ENCODE measurements at places on chromosomes 1 and 21.
A peak's percentile ranks its signal among the peaks of the same experiment; 100 is the strongest.

- no peak for DNase-seq
These were observed 91.4 kb downstream of the ADAMTS1 start for GRCh38 chr21:26753822-26754221.

GRCh38 chr1:201877877-201878401, 10.8 kb upstream of the SHISA4 start:
- DNase-seq, result no peak

GRCh38 chr1:86704972-86705664, 742 bp downstream of the SH3GLB1 start:
- no peak for DNase-seq

- no peak for DNase-seq
These were observed 180.4 kb downstream of the FGGY start for GRCh38 chr1:59477286-59477685.

DNA sequence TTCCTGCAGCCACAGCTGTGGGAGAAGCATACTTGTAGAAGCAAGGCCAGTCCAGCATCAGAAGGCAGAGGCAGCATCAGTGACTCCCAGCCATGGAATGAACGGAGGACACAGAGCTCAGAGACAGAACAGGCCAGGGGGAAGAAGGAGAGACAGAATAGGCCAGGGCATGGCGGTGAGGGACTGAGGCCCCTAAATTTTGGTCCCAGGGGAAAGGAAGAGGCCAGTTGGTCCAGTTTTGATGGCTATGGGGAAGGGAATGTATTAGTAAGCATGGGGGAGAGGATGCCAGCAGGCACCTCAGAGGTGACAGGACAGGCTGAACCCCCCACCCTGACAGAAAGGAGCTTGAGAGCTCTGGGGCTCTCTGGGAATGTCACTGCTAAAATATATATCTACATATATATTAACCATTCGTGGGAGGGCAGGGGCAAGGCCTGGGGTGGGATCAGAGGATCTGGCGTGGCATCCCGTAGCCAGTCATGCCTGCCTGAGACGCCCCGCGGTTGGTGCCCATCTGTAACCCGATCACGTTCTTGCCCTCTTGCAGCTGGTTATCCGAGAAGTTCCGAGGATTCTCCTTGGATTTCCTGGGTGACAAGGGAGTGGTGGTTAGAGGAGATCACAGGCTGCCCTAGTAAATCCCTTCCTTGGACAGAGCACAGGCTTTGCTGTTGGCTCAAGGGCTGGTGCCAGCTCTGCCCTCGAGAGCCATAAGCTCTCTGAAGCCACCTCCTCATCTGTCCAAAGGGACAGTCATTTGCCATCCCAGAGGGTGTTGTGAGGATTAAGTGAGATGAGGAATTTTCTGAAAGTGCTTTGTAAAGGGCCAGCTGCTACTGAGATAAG, 6.7 kb downstream of the TAGLN2 start:
- no peak for DNase-seq

DNA sequence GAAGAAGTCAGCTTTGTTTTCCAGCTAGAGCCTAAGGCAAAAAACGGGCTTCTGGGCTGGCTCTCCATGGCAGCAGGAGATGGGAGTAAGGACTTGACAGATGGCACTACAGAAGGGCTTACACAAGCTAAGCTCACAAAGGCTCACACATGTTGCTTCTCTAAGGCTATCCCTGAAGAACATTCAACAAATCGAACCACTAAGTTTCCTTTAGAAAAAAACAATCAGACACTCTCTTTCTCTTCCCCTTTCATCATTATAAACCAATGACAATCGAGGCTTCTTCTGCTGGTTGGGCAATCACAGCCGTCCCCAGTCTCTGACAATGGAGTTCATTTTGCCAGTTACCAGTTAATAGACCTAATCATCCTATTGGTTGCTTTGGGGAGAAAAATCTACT, 40.5 kb downstream of the TRIT1 start:
- DNase-seq, result no peak

DNA sequence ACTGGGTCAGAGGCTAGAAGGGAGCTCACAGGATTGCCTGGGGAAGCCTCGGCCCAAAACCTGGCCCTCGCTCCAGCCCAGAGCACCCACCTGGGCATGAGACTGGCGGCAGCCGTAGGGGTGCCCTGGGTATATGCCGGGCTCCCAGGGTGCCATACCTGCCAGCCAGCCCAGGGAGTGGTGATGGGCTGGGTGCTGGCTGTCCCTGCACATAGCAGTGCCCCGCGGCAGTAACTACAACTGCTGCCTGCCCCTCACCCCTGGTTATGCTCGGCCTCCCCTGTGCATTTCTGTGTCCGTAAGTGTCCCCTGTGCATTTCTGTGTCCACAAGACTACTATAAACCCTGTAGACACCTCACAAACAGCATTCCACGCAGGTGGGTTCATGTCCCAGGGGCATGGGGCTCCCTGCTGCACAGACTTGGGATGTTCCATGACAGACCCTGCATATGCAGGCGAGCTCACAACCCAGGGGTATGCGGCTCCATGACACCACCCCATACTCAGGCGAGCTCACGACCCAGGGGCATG, 5.8 kb upstream of the SPATC1L start:
- DNase-seq, result no peak

- DNase-seq, result no peak
These were observed 35.7 kb upstream of the GPR88 start for GRCh38 chr1:100502052-100502792.

DNA sequence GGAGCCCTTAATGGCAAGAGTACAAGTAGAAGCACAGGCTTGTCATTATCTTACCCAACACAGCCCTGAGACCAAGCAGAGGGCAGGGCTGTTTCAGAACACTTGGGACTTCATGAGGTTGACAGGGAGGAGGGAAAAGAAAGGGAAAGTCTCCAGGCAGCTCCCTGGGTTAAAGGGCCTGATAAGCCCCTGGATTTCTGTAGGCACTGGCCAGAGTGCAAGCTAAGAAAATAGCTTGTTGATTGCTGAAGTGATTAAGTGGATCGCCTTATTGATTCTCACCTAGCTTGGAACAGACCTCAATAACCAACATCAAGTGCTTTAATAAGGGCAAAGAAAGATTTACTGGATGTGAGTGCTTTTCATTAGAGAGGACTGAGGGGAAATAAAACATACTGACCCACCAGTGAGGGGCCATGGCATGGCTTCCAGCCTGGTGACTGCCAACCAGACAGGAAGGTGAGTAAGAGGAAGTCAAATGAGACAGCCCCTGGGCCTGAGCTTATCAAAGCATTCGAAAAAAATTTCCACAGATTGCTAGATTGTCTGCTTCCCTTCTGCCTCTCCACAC, 121.4 kb upstream of the NFIA start:
- no peak for DNase-seq

GRCh38 chr1:244280201-244280600, 171.5 kb downstream of the ADSS2 start:
- DNase-seq, result no peak

DNA sequence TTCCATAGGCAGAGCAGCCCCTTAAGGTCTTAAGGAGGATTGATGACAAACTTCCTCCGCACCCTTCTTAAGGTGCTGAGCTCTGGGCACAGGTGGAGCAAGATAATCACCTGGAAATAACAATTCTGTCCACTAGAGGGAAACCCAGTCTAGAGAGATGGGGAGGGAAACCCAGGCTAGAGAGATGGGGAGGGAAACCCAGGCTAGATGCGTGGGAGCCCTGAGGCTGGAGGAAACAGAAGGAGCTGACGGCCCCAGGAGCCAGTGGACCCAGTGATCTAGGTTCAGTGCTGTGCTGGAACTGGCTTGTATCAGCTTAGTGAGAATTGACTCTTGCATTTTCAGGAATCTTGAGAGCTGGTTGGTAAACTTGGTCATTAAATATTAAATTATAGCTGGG, 17.8 kb upstream of the MYCL start:
- DNase-seq, result peak; percentile 41

DNA sequence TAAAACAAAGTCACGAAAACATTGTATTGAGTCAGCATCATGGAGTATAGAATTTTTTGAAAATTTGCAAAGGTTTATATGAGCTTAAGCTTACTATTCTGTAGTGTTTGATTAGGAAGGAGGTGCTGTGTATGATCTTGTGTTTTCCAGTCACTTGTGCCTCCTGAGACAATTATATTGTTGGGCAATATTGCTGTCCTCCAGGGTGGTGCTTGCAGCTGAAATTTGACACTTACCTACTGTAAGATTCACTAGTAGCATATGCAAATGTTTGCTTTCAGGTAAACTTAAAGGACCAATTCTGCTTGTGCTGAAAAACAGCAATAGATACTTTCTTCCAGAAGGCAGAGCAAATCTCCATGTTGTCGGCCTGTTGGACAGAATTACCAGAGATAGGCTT, 268.0 kb downstream of the TGFB2 start:
- DNase-seq, result no peak

DNA sequence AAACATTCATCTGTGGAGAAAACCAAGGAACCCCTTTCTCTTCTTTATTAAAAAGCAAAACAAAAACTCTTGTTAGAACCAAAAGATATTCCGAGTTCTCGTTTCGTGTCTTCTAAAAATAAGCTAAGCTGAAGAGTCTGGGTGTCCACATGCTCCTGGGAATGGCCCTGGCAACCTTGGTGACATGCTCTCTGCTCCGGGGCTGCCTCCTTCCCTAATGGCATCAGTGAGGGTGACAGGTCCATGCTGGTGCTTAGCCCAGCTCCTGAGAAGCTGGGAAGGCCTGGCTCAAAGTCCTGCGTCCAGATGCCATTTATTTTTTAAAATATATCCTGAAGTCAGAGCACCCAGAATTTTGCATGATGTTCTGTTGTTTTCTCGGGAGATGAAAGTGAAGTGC, 24.6 kb upstream of the TRAPPC10 start:
- DNase-seq, result no peak

- no peak for DNase-seq
These were observed 13.7 kb downstream of the DHRS3 start for GRCh38 chr1:12604114-12604874.

GRCh38 chr1:86950712-86951419, 36.4 kb downstream of the HS2ST1 start:
- DNase-seq, result no peak

GRCh38 chr1:8004803-8005573, 21.1 kb downstream of the ERRFI1 start:
- DNase-seq, result peak; percentile 87

GRCh38 chr1:192382758-192383157, 66.0 kb downstream of the RGS21 start:
- DNase-seq, result no peak

GRCh38 chr1:27542463-27543273, 52.7 kb upstream of the WASF2 start:
- no peak for DNase-seq

- DNase-seq, result no peak
These were observed 11.2 kb upstream of the HJV start for GRCh38 chr1:146032631-146033219.

- no peak for DNase-seq
These were observed 11.9 kb downstream of the LHX4 start for GRCh38 chr1:180241716-180242544.

- DNase-seq, result no peak
These were observed 61.8 kb upstream of the PGBD5 start for GRCh38 chr1:230487773-230488428.

DNA sequence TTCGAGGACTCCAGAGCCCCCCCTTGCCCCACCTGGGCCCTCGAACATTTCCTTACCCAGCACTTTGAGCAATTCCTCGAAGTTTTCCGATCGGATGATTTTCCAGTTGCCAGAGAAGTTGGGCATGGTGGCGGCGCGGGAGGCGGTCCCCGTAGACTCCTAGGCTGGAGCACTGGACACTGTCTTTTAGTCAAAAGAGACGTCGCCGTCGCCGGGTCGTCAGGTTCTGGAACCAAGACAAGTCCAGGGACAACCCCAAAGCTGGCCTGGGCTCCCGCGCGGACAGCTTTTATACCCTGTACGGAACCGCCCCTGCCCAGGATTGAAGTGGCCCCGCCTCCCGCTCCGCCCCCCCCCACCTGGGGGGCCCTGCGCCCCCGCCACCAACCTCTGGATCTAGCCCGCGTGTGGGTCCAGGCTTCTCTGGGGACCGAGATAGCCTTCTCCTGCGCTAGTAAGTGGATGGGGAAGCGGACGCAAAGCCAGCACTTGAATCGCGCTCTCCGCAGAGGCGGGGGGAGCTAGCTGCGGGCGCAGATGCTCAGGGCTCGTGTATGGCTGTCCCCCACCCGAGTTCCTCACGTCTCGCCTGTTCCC, at the start of gene CRABP2:
Gene CRABP2 (minus strand): TSS at position 263 of the 597 bp plus-strand sequence. CDS start 137 bp downstream, at position 126.
- no peak for DNase-seq

- no peak for DNase-seq
These were observed 6.8 kb downstream of the GJC2 start for GRCh38 chr1:228156515-228156881.

- no peak for DNase-seq
These were observed 35.3 kb downstream of the CLIC6 start for GRCh38 chr21:34704119-34704518.

- DNase-seq, result no peak
These were observed 10.5 kb downstream of the PLCH2 start for GRCh38 chr1:2486558-2486957.

- no peak for DNase-seq
These were observed 60.1 kb downstream of the KIAA0040 start for GRCh38 chr1:175132436-175132835.

DNA sequence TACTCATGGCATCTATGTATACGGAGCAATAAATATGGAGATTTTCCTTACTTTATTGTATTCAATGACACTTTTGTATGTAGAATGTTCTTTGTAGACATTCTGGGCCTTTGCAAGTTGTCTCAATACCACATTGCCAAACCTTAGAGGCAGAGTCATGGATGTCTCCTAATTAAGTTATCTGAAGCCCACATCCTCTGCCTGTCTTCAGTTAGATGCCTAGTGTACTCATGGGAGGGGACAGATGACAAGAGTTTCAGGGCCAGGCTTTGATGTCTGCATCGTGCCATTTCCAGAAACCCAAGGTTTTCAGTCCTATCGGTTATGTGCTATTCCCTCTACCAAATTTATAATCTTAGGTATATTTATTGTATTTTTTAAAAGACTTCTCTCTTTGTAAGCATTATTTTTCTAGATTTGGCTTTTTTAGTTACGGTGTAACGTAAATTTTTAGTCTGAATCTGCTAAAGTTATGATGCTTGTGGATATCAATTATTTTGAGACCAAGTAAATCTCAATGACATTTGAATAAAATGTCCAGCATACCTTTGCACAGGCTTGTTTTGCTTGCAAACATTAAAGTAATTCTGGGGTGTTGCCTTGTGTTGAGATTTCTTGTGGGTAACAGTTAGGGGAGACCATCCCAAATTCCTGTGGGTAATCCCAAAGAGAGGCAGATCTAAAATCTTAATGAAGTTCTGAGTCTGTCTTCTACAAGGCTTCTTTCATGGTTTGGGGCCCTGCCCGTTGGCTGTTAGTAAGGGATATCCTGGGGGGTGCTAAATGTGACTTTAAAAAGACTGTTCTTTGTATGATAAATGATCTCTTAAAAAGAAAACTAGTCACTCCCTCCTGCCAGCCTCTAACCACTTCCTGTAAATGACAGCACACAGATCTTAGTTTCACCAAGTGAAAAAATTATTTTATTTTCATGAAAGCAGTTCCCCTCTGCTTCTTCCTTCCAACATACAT, 8.0 kb upstream of the MACF1 start:
- DNase-seq, result no peak

- no peak for DNase-seq
These were observed 329.3 kb upstream of the PRMT6 start for GRCh38 chr1:106727171-106727570.

- no peak for DNase-seq
These were observed 27.0 kb downstream of the PCNX2 start for GRCh38 chr1:233268389-233269022.

GRCh38 chr1:213366141-213366831, 315.2 kb downstream of the RPS6KC1 start:
- DNase-seq, result no peak

GRCh38 chr1:221921936-221922335, 180.0 kb upstream of the DUSP10 start:
- DNase-seq, result no peak
